ENCODE measurements at places on chromosomes 1 and 21.

DNA sequence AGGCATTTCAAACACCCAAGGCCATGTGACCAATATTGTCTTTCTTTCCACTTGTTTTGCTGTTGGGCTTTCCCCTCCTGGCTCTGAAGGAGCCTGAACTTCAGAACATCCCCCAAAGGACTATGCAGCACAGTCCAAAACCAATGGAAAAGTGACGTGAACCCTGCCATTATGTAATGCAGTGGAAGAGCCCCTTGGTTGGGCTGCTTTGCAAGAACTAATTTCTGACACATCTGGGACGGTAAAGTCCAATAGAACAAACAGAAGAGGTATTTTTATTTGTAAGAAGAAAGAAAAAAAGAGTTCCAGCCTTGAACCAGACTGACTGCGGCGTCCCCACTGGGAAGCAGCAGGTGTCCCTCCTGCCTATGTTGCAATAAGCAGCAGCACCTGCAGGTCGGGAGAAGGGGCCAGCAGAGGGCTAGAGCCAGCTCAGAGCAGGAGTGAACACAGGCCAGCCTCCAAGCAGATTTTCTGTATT lies 116.7 kb downstream of the CDC7 start:
- DNase-seq, result no peak

DNA sequence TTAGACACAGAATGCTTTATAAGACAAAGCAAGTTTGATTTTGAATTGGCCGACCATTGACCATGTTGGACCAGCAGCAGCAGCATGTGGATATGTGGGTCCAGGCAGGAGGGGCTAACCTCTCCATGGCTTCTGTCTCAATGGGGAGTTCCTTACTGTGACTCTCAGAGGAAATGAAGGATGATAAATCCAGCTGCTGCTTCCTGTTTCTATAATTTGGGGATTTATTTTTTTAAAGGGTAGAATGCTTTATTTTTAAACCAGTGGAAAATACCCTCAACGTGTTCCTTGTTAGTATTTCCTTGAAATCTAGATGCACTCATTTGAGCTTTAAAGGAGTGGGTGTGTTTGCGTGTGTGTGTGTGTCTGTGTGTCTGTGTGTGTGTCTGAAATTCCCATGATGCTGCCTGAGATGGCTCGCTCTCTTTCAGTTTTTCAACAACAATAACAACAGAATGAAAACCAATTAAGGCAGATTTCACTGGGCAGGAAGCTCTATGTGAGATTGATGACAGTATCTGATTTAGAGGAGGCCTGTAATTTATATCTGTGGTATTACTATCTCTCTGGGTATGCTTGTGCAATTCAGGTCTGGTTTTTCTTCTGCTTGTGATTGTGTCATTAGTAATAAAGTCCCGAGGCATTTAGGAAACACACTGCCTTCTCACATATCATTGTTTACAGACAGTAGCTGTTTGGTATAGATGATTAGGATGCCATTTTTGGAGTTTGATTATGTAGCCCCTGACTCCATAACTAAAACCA lies 86.1 kb upstream of the ZNF326 start:
- DNase-seq, result no peak

DNA sequence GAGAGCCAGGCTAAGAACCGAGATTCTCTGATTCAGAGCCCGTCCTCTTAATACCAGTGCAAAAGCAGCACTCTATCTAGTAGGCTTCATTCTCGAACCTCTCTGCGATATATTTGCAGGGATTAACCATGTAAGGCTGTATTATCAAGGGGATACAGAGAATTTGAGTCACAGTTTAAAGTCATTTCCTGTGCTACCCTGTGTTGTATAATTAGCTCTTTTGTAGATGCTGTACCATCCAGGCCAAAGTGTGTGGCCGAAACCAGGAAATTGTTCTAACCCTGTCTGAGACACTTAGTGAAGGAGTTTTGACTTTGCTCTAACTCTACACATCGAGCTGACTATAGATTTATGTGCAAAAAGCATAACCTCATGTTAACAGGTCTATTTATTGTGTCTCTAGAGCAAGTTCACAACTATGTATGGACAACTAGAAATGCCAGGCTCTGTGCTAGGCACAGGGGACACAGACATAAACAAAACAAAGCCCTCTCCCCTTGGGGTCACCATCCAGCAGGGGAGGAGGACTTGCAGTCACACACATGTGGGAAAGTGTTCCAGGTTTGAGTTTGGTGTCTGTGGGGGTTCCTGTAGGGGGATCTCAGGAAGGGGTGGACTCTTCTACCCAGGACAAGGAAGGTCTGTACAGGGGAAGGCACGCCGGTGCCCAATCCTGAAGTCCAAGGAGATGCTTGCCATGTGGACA lies 182.2 kb downstream of the DHRS3 start:
- no peak for DNase-seq

DNA sequence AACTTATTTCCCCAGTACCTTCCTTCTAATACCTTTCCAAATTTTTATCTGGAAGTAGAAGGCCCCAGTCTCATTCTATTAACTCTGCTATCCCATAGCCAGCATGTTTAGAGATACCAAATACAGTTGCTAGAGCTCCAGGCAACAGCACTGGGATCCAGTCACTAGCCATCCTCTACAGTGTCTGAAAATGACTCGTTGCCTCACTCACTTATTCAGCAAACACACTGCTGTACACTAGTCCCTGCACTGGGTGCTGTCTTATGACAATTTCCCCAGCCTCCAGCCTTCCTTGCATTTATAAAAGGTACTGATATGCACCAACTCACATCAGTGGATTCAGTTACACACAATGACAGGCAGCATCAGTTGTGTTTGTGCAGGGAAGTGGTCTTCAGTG lies 179.0 kb downstream of the DSCAM start:
- DNase-seq, result no peak

DNA sequence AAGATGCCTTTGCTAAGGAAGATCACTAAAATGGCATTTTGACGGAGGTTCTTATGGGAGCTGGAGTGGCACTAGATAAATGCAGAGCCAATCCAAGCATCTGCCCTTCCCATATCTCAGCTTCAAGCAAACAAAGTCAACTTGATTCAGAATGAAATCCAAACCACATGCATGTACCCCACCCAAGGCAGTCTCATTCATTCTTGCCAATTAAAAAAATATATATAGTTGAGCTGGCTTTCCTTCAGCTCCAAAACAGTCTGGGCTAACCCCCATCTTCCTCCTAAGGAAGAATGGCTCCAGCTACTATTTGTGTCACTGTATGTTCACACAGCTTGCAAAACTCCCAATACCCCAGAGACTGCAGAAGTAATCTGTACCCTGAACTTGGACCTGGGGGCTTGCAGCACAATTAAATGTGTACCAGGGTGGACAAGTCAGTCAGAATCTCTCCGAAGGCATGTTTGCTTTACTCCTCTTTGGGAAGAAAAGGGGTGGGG lies 35.4 kb downstream of the GPR3 start:
- no peak for DNase-seq

GRCh38 chr21:33244082-33244778 lies 14.5 kb downstream of the IFNAR2 start:
- DNase-seq, result no peak

DNA sequence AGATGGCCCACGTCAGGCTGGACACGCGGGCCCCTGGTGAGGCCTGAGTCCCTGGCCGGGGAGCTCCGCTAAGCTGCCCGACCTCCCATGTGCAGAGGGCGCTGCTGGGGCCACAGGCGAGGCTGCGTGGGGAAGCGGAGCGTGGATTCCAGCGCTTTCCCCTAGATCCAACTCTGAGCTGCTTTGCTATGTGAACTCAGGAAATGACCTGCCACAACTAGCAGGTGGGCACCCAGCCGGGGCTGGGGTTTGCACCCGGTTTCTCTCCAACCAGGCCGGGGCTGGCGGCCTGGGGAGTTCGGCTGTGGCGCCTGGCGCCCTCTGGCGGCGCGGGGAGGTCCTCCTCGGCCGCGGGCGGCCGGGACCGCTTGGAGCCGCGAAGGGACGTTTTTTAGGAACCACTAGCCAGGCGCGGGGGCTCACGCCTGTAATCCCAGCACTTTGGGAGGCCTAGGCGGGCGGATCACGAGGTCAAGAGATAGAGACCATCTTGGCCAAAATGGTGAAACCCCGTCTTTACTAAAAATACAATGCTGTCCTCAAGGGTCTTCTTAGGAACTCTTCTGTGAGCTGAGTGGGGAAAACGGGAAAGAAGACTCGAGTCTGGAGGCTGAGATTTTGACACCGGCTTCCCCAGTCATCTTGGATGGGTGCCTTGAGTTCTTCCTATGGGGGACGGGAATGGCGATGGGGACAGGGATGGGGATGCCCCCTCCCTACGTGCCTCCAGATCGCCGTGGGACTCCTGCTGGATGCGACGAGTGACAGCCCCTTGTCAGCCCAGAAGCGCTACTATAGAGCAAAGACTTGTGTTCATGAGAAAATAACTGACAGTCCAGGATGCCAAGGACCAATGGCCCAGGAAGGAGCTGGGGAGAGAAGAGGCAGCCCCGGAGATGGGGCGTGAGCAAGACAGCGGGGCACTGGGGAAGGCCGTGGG lies 12.6 kb downstream of the PYCR2 start:
- DNase-seq, result peak; percentile 84

- DNase-seq, result no peak
These were observed 145.6 kb upstream of the NFIA start for GRCh38 chr1:60936591-60937342.

DNA sequence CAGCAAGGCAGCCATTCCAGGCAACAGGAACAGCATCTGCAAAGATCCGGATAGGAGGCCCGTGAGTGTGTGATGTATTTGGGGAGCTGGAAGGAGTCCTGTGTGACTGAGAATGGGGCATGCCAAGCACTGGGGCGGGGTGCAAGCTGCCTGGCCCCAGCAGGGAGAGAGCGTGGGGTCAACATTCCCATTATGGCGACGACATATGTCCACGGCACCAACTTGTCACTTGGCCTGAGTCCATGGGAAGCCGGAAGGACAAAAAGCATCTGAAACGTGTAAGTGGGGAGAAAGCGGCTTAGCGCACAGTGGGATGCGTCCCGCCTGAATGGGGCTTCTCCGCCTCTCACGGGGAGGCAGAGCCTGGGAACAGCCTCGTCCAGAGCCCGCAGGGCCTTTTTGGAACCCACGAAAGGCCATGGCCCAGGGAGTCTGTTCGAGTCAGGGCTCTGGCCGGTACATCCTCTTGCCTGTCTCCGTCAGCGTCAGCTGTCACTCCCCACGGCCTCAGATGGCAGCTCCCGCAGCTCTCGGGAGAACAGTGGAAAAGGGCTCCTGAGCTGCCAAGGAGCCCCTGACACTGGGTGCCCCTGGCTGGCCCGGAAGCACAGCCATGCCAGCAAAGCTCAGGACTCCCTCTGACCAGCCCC lies 12.4 kb downstream of the EPHB2 start:
- no peak for DNase-seq

DNA sequence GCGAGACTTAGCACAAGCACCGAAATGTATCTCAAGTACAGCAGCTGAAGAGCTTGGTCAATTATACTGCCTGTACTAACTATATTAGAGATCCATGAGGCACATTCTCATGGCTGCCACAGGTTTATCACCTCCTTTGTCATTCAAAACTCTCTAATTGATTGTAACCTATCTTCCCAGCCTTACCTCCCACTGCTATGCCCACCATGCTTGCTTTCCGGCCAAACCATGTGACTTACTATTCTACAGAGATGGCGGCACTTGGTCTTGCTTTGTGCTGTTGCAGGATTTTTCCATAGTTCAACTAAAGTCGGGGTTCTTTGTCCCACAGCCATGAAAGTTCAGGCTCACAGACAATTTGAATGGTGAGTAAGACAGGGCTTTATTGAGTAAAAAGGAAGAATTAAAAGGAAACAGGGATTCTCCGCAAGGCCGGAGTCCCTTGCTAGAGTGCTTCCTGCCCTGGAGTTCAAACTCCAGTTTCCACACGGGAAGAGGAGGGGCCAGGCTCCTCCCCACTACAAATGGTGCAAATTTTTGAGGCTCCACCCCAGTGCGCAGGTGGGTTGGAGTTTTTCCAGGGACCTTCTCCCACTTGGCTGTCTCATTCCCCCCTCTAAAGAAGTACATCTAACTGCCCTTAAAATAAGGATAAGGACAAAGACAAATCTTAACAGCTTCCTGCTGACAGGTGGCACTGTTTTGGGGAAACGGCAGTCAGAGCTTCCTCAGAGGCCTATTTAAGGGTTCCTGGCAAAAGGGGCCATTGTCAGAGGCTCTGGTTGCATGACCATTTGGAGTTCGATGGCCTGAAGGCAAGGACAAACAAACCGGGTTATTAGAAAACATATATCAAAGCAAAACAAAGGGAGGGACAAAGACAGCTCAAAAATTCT lies 28.7 kb downstream of the FMO2 start:
- DNase-seq, result no peak

DNA sequence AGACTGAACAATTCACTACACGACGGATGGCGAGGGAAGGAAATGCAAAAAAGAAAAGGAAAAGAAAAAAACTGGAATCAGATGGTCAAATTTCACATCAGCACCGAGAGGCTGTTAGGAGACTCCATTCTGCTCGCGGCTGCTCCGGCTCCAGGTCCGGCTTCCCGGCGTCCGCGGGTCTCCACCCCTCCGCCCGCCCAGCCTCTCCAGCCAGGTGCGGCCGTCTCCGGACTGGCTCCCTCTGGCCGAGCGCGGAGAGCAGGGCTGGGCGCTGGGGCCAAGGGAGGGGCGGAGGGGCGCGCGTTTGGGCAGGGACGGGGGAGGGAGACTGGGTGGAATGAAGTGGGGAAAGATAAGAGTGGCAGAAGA lies 332 bp downstream of the KCNJ6 start:
- no peak for DNase-seq

DNA sequence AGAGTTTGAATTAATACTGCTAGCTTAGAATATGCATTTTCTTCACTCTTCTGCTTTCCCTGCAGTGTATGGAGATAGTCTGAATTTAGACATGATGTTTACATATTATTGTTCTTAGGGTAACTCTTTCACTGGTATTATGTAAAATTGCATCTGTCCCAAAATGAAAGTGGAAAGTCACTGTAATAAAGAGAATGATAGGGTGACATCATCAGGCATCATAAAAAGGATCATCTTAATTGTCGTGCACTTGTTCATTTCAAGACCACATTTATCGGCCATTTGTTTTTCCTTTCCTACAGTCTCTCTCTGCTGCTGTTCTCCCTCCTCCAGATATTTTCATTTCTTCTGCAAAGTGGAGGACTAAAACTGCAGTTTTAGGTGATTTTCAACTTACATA lies 61.9 kb upstream of the ZNF281 start:
- DNase-seq, result no peak

DNA sequence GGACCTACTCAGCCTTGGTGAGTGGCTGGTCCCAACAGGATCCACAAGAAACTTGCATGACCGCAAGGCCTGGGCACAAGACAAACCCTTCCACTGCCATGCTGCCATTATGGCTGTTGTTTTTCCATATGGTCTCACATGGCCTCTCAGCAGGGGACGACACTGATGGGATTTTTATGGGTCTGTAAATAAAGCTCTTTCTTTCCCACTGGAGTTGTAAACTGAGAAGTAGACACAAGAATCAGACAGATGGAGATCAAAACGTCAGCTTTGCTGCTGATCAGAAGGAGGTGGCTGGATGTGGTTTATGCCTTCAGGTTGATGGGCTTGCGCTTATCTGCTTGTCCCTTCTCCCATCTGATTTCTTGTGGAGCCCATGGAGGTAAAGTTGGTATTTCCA lies 138.1 kb upstream of the KCNJ6 start:
- DNase-seq, result no peak

GRCh38 chr1:169624912-169625311 lies 5.0 kb downstream of the SELP start:
- no peak for DNase-seq
